Foreskin keratinocyte (primary cell): ENCODE measurements at places on chromosomes 1 and 21. TPM values are rescaled to one million over a fixed set of nuclear protein-coding genes. Genes with fewer than 3 reads are reported as not detected.

DNA sequence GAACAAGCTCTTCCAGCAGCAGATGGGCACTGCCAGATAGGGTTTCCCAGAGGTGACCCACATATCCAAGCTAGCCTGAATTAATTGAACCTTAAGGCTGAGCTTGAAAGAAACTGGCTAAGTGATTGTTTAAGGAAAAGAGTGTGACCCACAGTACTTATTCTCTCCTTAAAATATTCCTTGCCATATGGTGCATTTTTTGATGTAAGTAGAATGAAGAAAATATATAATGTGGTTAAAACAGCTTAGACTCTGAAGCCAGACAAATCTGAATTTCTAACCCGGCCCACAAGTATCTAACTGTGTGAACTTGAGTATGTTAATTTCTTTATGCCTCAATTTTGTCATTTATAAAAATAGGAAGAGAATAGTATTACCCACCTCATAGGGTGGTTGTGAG lies 4.9 kb downstream of the PPP1R8 start:
- DNase-seq = no peak

DNA sequence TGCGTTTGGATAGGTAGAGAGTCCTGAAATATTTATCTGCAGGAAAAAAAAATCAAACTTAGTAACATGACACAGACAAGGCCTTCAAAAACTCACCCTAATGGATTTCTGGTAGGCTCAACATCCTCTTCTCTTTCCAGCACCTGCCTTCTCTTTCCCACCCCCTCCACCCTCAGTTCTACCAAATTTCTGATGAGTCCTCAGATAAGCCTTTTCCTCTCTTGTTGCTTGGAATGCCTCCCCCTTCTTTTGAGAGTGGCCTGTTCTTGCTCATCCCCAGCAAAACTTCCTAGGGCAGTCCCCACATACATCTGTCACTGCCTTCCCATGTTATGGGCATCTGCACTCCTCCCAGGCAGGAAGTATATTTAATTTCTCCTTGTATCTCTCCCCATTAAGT lies 7.6 kb upstream of the LBR start:
- no peak for DNase-seq

- no peak for DNase-seq
Measured at GRCh38 chr1:48693180-48693579, 83.5 kb downstream of the BEND5 start.

GRCh38 chr1:56074007-56074651 lies 505.2 kb downstream of the PLPP3 start:
- DNase-seq = no peak

DNA sequence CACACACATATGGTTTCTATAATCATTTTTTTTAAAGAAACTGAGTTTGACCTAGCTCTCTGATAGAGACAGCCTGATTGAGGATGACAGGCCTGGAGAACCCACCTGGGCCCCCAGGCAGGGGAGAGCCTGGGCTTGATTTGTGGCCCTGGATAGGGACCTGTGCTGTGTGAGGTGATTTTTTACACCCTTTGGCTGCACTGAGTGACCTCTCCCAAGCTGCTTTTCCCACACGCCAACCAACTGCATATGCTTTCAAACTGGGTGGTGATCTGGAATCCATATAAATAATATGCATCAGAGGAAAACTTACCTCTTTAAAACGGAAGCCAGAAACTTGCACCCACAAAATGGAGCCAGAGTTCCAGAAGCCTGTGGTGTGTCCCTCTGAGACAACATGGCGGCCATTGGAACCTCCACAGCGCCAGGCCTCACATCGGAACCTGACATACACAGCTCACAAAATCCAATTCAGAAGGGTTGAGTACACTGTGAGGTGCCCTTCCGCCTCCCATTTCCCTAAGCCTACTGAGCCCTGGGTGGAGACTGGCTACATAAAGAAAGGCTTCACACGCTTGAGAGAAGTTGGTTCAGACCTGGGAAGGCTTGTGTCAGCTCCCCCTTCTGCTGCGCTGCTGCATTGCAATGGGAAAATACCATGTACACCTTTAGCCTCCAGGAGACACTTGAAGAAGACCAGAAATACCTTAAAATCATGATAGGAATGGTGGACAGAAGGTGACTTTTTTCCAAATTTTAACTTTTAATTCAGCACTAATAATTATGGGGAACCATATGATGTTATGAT lies 160.7 kb downstream of the HHIPL2 start:
- DNase-seq = peak; percentile 12

- DNase-seq = no peak
Measured at GRCh38 chr1:11501491-11501897, 22.5 kb downstream of the DISP3 start.

- DNase-seq = no peak
Measured at GRCh38 chr1:214568328-214568727, 16.9 kb upstream of the PTPN14 start.

GRCh38 chr1:29719253-29719652 lies 482.9 kb downstream of the PTPRU start:
- no peak for DNase-seq

- DNase-seq = no peak
Measured at GRCh38 chr1:36006941-36007500, 76.1 kb downstream of the AGO3 start.

- peak; percentile 49 for DNase-seq
Measured at GRCh38 chr1:202200112-202200548, 6.5 kb downstream of the LGR6 start.

HIPK1 gene
- total RNA-seq = 25.7 and 27.0 TPM in 2 replicates

DNA sequence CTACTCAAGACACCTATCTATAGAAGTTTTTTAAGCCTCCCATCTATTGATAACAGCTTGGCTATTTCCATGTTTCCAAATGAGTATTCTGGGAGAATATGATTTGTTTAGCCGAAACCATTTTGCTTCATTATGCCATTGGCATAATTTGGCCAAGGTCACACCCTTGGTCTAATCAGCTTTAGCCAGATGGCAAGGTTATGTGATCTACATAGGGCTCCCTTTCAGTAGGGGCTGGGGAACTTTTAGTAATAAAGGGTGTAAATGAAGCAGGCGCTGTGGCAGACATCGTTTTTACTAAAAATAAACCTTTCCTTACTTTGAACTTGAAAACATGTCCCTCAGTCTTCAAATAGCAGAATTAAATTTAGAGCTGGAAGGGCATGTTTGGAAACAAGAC lies 3.0 kb upstream of the PDC start:
- no peak for DNase-seq

DNA sequence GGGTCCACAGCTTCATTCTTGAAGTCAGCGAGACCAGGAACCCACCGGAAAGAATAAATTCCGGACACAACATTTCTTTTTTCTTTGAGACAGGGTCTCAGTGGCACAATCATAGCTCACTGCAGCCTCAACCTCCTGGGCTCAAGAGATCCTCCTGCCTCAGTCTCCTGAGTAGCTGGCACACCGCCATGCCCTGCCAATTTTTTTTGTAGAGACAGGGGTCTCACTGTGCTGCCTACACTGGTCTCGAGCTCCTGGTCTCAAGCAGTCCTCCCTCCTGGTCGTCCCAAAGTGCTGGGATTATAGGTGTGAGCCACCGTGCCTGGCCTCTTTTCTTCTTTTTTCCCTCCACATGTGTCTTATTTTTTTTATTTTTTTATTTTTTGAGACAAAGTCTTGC lies 20.6 kb upstream of the ENO1 start:
- no peak for DNase-seq

DNA sequence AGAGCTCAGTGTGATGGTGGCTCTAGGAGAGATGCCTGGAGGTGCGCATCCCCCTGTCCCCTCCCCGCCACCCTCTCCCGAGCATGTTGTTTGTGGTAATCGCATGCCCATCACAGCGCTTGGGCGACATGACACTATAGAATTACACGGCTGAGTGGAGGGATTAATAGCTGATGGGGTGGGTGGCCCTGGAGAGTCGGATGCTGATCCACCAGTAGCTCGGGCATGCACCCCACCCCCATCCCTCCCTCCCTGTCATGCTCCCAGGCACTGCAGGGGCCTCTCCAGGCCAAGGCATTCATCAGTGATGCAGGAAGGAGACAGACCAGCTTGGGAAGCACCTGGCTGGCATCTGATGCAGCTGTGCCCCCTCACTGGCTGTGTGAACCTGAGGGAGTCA lies 159.0 kb upstream of the IGSF21 start:
- DNase-seq = no peak

FAAH gene
- total RNA-seq = 9.8 and 9.9 TPM in 2 replicates

RHOU gene
- 0.46 and 1.1 TPM in 2 replicates for total RNA-seq

GRCh38 chr1:26317612-26318337 lies at the start of gene CD52:
Gene CD52 (plus strand): TSS chr1:26317958. CDS start chr1:26318018, 60 bp downstream.
- DNase-seq = no peak

DNA sequence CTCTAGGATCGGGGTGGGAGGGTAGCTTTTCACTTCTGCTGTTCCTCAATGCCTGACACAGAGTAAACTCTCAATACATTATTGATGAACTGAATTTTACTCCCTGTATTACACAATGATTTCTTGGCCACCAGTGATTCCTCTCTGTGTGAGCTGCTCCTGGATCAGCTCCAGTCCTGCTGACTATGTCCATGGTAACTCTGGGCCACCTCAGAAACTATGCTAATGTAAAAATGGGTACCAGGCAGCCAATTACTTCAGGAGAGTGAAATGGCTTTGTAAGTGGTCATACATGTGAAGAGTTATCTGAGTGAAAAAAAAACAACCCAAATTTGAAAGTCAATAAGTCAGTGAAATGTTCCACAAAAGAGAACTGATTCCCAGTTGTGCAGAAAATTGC lies 311.0 kb downstream of the KCNH1 start:
- DNase-seq = no peak

DNA sequence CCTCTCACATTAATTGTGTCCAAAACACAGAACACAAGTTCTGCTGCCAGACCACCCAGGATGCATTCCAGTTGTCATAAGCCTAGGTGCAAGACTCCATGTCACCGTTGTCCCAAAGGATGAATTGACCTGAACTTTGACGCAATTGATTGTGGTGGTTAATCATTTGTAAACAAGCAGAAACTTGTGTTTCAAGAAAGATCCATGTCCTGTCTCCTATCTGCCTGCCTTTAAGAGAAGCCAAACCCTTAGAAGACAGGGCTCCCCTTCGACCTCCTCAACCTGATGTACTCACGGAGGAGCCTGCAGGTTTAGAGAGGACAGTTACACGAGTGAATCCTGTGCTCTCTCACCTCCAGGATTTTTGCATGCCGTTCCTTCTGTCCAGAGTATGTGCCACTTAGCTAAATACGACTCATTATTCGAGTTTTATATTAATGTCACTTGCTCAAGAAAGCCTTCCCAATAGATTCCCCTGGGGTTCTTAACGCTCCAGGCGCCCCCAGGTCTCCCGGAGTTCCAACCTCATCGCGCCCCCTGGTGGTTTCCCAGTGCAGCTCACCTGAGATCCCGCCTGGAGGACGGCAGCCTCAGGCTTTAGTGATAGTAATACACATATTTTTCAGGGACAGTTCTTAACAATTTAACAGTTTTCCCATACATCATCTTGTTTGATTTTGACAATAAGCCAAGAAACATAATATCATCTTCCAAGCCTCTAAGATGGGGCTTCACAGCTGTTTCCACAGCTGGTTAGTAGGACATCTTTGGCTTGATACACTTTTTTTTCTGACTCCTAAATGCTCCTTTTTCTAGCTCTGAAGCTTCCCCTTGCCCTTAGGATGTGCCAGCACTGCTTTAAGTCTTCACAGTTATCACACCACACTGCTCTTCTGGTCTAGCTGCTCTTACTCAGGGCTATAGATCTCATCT lies 2.4 kb upstream of the C8B start:
- DNase-seq = no peak

GRCh38 chr1:100107696-100108095 lies 25.0 kb downstream of the SASS6 start:
- DNase-seq = no peak

CYYR1 gene
- total RNA-seq = 3.5 and 6.1 TPM in 2 replicates

DNA sequence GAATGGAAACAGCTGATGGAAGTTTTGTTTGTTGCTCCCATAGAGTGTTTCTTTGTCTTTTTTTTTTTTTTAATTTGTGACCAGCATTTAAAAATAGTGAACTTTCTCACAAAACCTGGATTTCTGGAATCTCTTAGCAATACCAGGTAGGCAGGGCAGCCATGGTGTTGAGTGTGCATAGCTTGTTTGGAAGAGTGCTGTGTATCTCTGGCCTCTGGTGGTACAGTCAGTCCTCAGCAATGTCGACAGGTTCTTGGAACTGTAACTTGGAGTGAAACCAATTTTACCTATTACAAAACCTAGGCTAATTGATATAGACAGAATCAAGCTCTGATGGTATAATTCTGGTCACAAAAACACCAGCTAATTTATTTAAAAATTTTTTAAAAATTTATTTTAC lies 6.7 kb downstream of the AADACL3 start:
- DNase-seq = no peak

A3GALT2 gene
- not detected in 2 replicates for total RNA-seq

DNA sequence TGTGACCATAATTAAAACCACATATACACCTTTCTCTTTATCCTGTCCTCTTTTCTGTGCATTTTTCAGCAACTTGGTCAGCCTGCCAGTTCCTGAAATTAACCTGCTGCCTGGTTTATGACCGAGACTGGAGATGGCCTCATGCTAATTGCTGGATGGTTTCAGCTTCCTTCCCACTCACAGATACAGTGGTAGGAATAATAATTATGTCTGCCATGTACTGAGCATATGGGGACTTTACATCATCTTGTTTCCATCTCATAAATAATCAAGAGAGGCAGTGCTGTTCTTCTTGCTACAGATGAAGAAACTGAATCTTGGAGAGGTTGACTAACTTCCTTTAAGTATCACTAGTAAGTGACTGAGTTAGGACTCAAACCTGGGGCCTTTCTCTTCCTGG lies 148.2 kb downstream of the NOS1AP start:
- DNase-seq = no peak

DNA sequence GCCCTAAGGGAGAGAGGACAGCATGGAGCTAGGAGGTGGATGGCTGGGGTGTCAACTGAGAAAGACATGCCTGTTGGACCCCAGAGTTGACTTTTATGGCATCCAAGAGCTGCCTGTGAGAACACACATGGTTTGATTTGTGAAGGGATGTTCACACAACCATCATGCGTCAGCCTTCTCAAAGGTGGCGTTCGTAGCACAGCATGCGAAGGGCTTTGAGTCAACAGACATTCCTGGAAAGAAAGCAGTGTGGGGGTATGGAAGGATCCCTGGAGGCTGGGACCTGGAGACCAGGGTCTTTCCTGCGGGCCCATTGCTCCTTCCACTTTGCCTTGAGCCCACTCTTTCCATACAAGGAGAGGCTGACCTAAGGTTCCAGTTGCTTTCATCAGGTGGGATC lies 6.4 kb upstream of the WNT3A start:
- DNase-seq = no peak

GRCh38 chr1:17233675-17234320 lies 15.1 kb upstream of the PADI3 start:
- DNase-seq = peak; percentile 99

ATP1A4 gene
- not detected in 2 replicates for total RNA-seq
